NT2/D1 (cell line): ENCODE measurements at places on chromosomes 3 and 15.
A peak's percentile ranks its signal among the peaks of the same experiment; 100 is the strongest.

GRCh38 chr15:66786708-66787488 is 84.9 kb downstream of the SMAD6 start:
- no peak for DNase-seq

DNA sequence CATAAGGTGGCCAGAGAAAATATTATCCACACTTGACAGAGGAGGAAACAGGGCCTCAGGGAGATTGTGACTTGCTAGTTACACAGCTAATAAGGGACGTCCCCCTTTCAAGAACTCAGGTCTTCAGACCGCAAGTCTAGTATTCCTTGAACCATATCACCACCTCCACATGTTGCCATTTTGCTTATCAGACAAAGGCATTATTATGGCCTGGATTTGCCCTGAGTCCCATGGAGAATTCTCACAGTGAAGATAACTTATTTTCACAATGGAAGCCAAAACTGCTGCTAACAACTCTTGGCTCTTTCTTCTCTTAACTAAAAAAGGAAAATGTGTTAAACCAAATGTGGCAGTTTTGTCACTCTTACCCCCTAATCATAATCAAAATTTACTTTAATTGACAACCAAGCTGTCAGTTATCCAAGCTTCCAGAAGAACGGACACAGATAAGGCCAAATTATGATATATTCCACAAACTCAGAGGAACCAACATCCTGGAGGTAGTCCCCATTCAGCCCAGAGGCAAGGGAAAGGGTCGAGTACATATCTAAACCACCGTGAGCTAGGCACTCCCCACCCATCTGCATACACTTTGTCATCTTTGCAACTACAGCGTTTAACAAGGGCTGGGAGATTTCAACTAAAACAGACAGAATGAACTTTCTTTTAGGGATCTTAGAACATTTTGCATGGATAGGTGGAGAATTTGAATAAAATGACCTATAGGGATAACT is 63.6 kb upstream of the THBS1 start:
- no peak for DNase-seq

DNA sequence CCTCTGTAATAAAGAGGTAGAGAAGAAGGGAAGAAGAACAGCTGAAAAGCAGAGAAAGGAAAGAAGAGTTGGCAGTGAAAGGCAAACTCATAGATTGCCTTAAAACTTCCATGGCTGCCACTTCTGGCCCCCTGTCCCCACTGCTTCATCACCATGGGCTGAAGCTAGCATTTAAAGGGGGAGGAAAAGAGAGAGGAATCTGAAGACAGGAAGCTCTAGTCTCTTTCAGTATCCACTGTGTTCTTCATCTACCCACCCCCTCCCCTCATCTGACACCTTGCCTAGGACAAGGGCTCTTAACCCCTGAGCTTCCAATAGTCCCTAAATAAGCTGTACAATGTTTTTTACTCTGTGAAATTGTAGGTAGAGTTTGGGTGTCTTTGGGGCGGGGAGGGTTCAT is 60.6 kb downstream of the ALCAM start:
- DNase-seq, result no peak

DNA sequence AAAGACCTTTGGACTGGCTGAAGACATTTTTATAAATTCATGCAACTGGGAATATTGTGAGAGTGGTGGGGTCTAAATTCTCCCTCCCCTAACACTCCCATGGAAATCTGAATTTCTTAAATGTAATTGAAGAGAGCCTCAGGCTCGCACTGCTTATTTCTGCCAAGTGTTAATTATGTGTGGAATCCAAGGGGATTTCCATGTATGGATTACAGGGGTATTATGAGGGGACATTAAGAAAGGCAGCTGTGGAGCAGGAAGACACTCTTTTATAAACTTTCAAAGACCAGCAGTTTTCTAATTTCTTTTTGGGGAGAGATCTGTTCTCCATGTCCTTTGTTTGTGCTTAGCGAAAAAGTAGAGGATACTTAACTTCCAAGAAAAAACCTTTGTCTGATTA is 152.1 kb upstream of the TBL1XR1 start:
- no peak for DNase-seq

DNA sequence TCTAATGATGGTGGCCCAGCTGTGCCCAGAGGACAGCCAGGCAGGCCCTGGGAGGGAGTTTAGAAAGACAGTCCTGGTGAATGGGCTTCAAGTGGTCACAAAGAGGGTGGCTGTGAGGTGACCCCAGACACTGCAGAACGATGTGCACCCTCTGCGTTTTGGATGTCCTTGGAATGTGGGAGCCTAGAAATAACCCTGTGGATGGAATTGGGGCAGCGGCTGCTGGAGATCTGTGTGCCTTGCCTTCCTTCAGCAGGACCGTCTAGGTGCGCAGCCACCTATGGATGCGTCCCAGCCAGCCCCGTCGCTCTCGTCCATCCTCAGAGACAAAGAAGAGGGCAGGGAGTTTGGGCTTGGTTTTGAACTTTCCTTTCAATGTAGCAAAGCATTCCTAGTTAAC is 46.5 kb downstream of the KLHL25 start:
- no peak for DNase-seq

DNA sequence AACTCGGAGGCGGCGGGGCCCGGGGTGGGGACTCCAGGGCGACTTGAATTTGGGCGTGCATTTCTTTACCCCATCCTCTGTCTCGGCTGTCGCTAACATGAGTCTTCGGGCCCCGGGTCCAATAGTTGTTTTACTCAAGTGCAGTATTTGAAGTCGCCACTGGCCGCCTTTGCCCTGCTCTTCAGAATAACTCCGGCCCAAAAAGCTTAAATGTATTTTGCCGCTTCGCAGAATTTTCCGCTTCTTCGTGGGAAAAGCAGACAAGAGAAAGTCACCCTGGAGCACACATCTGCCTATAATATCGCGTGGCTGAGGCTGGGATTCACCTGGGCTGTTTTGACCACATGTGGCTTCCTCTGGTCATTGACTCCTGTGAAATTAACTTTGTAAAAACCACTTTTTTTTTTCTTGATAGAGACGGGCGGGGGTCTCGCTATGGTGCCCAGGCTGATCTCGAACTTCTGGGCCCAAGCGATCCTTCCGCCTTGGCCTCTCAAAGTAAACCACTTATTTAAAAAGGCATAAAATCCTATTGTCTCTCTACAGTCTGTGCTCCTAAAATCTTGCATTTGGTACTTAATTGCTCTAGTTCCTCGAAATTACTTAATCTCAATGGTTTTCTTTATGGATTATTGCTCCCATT is 676 bp downstream of the CNOT10 start:
- peak; percentile 6 for DNase-seq

- no peak for DNase-seq
Measured at GRCh38 chr3:165884518-165884917, 47.3 kb upstream of the BCHE start.

DNA sequence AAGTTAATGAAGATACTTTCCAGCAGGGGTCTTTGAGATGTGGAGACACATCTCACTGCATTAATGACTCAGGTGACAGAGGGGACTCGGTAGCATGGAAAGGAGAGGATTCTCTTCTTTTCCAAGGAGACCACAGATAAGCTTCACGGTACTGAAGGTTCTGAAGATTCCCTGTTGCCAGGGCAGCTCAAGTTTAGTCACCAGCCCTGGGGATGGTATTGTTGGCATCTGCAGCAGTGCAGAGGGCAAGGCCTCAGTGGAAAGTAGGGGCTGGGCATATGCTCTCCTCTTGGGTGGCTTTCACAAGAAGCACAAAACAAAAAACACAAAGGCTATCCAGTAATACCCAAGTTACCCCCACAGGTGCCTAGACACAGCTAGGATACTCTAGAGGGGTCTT is 38.0 kb upstream of the MRPL3 start:
- no peak for DNase-seq

GRCh38 chr3:157103860-157104259 is 56.1 kb downstream of the CCNL1 start:
- no peak for DNase-seq

DNA sequence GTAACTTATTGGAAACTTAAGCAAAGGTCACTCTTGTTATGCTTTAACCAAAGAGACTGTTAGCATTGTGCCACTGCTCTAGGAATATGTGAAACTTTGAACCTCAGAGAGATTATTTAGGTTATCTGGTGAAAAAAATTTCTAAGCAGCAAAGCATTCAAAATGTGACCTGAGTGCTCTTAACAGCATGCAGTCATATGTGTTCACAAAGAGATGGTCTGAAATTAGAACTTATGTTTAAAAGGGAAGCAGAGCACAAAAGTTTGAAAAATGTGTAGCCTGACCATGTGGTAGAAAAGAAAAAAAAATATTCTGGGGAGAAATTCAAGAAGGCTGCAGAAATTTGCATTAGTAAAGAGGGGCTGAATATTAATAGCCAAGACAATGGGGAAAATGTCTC is 420.2 kb upstream of the CADM2 start:
- DNase-seq, result no peak

GRCh38 chr3:110479731-110480130 is 591.9 kb upstream of the NECTIN3 start:
- no peak for DNase-seq

DNA sequence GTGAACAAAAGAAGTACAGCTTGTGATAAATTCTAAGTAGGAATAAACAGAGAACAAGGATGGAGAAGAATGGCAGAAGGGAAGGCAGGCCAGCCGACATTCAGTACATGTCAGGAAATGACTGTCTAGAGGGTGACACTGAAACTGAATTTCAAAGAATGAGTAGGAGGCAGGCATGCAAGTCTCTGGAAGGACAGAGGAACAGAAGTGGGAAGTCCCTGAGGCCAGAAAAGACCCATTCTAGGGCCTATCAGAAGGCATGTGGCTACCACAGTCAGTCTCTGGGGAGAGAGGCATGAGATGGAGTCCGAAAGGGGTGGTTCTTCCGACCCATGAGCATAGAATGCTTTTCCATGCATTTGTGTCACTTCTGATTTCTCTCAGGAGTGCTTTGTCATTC is 243.5 kb upstream of the UBE2E2 start:
- no peak for DNase-seq

DNA sequence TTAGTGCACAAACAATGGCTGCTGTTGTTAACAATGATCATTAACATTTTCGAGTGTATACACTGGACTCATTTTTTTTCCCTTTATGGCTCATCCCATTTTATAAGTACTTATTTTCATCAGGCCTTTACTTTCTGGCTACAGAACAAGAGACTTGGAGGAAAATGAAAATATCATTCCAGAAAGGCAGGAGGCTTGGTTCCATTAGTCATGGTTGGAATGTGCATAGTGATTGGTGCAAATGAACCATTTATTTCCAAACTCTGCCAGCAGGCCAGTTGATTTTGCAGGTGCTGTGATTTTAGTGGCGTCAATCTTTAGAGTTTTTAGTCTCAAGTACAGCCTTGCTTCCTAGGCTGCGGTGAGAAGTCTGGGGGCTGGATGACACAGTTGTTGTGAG is 151.8 kb downstream of the ITPR1 start:
- DNase-seq, result no peak

GRCh38 chr3:52323526-52324295 is 7.6 kb downstream of the DNAH1 start:
- no peak for DNase-seq

- no peak for DNase-seq
Measured at GRCh38 chr15:52397118-52397517, 101.5 kb upstream of the MYO5C start.
